NCI-H2029 (cell line): ENCODE measurements at places on chromosomes 6 and 20.

GRCh38 chr6:148888856-148889255, 142.0 kb downstream of the UST start:
- no peak for DNase-seq

GRCh38 chr6:68876792-68877493, 241.9 kb downstream of the ADGRB3 start:
- no peak for DNase-seq

DNA sequence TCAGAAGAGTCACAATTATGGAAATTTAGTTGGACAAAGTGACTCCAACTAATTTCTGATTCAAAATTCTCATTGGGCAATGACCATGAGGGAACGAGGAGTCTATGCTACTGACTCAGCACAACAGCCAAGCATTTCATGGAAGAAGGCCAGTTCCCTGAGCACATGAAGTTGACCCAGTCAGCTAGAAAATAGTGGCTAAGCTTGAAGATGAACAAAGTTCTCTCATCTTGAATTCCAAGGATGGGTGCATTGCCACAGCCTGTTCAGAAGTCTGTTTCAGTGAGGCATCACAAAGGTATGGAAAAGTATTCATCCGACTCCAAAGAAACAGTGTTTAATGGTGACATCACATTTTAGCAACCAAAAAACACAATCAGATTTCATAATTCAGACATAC, 676.9 kb downstream of the HACE1 start:
- DNase-seq: no peak

GRCh38 chr20:60541991-60542390, 583.8 kb downstream of the CDH26 start:
- DNase-seq: no peak

DNA sequence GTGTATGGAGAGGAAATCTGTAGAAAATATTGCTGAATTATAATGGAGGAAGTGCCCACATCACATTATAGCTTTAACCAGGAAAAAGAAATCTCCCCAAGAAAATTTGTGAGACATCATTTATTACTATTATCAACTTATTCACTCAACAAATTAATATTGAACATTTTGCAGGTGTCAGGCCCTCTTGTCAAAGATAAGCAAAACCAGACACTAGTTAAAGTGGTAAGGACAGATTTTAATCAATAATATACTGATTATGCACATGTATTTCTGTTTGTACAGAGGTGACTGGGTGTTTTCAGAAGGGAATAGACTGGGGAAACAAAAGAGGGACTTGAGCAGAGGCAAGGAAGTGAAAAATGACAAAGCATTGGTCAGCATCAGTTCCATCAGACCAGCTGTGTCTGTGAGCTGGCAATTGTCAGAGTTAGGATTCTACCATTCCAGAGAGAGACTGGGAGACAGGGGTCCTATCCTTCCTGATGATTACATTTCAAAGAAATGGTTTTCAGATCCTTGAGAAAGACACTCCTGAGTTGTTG, 519.2 kb downstream of the UTRN start:
- no peak for DNase-seq

- DNase-seq: peak; percentile 24
Observed at GRCh38 chr6:41538556-41539182, 7.5 kb upstream of the FOXP4 start.

DNA sequence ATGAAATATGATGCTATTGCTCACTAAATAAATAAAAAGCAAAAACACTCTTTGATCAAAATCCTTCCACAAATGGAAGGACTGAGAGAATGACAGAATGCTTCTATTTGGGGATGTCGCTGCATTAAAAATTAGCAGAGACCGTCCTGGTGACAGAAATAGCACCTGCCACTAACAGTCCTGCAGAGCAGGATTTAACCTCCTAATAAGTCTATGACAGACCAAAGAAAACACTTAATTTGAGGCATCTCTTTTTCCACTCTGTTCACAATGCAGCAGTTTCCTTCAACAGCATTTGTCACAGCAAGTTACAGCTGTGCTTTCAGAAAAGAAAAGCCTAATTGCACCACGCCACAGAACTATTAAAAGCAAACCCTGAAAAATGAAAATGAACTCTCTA, 140.6 kb upstream of the BEND6 start:
- DNase-seq: no peak

- DNase-seq: no peak
Observed at GRCh38 chr6:39576556-39577303, 148.5 kb downstream of the KIF6 start.

DNA sequence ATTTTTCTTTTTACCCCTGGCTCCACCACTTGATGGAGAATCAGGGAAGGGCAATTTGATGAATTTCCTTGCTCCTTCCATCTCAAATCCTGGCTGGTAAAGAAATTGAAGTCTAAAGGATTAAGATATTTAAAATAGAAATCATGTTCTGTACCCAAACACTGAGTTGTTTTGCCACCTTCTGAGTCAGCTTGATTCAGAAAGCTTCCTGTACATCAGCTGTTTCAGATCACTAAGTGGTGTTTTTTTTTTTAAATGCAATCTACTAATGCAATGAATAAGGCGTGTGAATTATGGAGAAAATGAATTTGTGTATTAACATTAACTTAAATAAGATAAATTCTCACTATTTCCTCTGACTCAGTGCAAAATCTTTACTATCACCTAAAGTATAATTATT, 11.5 kb upstream of the POPDC3 start:
- no peak for DNase-seq

DNA sequence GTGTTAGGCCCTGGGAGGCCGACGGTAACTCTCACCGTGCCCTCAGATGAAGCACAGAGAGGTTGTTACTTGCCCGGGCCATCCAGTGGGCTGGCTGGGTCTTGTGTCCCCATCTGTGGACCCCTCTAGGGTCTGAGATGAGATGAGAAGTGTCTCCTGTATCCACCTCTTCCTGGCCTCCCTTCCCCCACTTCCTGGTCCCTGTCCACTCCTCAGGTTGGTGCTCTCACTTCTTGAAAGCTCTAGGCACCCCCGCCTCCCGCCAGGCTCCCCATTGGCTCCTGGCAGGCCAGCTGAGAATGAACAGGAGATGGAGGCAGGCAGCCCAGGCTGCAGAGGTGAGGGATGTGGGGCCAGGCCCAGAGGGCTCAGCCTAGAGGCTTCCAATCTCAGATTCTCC, 1.5 kb downstream of the MMP24OS start:
- no peak for DNase-seq

- DNase-seq: no peak
Observed at GRCh38 chr20:42678895-42679294, 510.8 kb downstream of the PTPRT start.

GRCh38 chr20:56579301-56579710, 46.3 kb downstream of the FAM209B start:
- DNase-seq: no peak

DNA sequence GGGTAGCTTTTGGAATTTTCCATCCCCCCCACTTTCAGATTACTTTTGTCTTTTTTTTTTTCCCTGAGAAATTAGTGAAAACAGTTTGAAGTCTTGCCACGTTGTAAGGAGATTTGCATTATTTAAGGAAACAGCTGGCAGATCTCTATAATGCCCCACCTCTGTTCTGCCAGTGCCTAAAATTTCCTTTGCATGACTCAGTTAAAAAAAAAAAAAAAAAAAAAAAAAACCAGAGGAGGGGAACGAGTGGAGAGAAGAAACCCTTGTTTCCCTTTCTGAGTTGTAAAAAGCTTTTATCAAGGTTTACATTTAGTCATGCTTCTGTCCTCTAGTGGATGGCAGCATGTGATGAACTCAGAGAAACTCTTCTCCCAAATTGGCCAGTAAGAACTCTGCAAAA, 33.5 kb downstream of the CARMIL1 start:
- DNase-seq: no peak

DNA sequence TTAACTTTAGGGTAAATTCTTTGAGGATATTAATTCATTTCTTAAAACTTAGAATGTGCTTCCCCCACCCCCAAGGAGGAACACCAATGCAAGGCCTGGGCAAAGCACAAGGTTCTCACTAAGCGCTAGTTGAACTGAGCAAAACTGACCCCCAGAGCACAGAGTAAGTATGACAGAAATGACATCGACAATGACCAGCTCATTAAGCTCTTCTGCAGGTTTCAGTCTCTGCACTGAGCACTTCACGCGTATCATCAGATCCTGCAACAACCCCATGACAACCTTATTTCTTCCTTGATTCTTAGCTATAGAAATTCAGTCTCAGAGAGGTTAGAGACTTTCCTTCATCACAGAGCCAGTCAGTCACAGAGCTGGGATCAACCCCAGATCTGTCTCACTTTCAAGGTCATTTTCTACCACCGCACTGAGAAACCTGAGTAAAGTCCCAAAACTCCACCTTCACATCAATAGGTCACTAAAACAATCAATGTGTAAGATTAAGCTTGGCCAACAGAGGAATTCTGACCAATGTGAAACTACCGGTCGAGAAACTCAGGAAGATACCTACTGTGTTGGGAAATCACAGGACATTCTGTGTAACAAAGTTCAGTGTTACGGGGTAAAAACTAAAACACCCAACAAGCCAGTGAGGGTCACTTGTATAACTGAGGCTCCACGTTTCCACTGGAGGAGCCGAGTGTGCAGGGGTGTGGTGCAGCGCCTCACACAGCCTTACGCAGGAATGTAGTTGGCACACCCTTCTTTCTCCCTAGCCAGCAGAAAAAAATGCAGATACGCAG, 129.0 kb upstream of the FOXQ1 start:
- no peak for DNase-seq

GRCh38 chr20:52083627-52084232, 107.8 kb downstream of the ZFP64 start:
- peak; percentile 16 for DNase-seq

DNA sequence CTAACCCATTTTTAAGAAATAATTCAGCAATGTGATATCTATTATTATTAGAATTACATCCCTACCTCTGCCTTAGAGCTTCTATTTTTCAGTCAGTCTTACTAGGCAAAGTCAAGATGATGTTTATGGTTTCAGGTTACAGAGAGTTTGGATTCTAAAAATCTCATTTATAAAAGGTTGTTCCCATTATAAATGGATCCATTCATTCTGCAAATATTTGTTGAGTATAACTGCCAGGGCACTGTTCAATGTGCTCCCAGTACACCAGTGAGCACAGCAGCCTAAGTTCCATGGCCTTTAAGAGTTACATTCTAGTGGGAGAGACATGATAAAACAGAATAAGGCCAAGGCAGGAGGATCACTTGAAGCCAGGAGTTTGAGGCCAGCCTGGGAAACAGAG, 75.9 kb upstream of the EYA4 start:
- no peak for DNase-seq

- DNase-seq: no peak
Observed at GRCh38 chr6:53587291-53587690, 42.4 kb upstream of the GCLC start.

- DNase-seq: no peak
Observed at GRCh38 chr20:46951405-46951804, 56.8 kb downstream of the EYA2 start.
